Activated T-helper 1 cell treated with anti-CD3 and anti-CD28 coated beads, Interleukin-2, amount 50 U/mL, for 16 hours (primary cell): ENCODE measurements at places on chromosomes 7 and 10.

- DNase-seq = no peak
These were observed 40.8 kb downstream of the RBM33 start for GRCh38 chr7:155685070-155685790.

DNA sequence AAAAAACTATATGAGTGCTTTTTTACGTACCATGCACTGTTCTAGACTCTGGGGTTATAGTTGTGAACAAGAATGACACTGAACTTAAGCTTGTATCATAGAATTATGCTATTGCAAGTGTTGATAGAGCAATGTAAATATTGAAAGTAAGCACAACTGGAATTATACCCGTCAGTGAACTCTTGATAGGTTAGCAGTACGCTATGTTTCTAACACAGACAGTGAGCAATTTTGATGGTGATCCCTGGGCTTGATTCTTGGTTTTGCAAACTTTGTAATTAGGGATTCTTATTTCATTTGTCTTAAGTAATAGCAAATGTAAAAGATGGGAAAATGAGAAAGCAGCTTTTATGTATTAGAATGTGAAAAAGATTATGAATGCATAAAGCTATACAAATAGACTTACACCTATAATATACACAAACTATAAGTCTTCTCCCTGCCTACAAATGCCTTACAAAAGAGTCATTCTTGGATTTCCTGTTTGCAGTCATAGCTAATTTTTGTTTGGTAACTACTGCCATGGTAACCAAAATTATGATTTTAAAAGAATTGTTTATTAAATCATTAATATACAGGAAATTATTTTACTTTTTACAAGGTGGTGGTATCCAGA, 6.7 kb downstream of the TES start:
- no peak for DNase-seq

DNA sequence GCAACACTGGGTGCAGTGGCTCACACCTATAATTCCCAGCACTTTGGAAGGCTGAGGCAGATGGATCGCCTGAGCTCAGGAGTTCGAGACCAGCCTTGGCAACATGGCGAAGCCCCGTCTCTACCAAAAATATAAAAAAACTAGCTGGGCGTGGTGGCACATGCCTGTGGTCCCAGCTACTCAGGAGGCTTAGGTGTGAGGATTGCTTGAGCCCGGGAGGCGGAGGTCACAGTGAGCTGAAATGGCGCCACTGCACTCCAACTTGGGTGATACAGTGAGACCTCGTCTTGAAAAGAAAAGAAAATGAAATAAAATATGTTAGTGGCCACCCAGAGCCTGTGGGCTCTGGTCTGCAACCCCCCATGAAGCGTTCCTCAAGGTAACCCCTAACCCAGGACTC, 13.3 kb downstream of the ITPRIP start:
- DNase-seq = no peak

DNA sequence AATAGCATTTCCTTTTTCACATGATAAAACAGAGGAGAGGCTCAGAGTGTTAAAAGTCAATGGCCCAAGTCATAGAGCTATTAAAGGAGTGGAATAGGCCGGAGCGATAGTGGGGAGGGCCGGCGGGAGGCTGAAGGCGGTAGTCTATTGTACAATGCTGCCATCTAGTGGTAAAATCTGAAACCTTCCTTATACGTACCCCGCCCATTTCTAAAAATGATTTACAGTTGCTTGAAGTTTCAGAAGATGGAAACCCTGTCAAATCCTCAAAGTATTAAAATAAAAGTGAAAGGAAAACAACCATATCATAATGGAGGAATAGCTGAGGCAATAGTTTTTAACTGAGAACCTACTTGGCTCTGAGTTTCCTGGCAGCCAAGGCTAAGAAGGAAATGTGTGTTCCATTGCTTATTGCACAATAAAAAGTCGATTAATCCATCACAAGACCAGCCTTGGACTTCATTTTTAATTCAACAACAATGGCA, 209.1 kb downstream of the CCSER2 start:
- no peak for DNase-seq

DNA sequence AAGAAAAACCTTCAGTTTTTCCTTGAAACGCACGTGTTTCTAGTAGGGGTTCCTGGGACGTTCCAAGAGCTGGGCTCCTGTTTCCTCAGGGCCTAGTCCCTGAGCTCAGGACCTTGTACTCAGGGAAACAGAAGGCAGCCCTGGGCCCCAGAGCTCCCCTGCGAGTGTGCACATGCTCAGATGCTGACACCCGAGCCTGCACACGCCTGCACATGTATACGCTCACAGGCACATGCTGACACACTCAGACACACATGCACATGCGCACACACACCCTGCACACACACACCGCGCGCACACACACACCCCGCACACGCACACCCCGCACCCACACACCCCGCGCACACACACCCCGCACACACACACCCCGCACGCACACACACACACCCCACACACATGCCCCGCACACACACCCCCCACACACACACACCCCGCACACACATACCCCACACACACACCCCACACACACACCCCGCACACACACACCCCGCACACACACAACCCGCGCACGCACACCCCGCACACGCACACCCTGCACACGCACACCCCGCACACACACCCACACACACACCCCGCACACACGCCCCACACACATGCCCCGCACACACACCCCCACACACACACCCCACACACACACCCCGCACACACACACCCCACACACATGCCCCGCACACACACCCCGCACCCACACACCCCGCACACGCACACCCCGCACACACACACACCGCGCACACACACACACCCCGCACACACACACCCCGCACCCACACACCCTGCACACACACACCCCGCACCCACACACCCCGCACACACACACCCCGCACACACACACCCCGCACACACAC, 52.2 kb downstream of the CALML3 start:
- DNase-seq = no peak

GRCh38 chr7:137978464-137979237, 23.2 kb downstream of the CREB3L2 start:
- DNase-seq = no peak

- no peak for DNase-seq
These were observed 13.4 kb upstream of the ZNF804B start for GRCh38 chr7:88746126-88746525.

DNA sequence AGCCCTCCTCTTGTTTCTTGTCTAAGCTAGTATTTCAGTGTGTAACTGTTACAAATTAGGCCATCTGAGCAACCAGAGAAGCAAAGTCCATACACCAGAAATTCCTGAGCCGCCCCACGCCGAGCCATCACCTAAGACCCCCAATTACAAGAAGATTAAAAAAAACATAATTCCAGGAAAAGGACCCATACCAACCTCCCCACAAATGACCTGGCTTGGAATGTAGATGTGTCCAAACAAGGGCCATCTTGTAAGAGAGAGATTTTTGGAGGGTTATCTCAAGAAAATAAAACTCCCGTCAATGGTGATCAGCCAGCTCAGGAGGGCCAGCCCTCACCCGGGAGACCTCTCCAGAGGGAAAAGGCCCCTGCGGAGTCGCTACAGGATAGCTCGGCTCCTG, 83.1 kb downstream of the LRGUK start:
- no peak for DNase-seq

GRCh38 chr7:100860702-100861615, 6.2 kb upstream of the TRIP6 start:
- no peak for DNase-seq

GRCh38 chr10:123459371-123460091, 206.6 kb upstream of the GPR26 start:
- DNase-seq = no peak

- DNase-seq = no peak
These were observed 5.7 kb downstream of the ELN start for GRCh38 chr7:74033372-74034311.
